Activated T-helper 2 cell treated with anti-CD3 and anti-CD28 coated beads, Interferon-gamma antibody, Interleukin-2, Interleukin-4, amounts not matched to agents 10 μg/mL and 5 μg/mL and 100 μg/mL, durations not matched to agents 14 hours and 24 hours and 36 hours (primary cell): ENCODE measurements at places on chromosomes 5 and 9.

DNA sequence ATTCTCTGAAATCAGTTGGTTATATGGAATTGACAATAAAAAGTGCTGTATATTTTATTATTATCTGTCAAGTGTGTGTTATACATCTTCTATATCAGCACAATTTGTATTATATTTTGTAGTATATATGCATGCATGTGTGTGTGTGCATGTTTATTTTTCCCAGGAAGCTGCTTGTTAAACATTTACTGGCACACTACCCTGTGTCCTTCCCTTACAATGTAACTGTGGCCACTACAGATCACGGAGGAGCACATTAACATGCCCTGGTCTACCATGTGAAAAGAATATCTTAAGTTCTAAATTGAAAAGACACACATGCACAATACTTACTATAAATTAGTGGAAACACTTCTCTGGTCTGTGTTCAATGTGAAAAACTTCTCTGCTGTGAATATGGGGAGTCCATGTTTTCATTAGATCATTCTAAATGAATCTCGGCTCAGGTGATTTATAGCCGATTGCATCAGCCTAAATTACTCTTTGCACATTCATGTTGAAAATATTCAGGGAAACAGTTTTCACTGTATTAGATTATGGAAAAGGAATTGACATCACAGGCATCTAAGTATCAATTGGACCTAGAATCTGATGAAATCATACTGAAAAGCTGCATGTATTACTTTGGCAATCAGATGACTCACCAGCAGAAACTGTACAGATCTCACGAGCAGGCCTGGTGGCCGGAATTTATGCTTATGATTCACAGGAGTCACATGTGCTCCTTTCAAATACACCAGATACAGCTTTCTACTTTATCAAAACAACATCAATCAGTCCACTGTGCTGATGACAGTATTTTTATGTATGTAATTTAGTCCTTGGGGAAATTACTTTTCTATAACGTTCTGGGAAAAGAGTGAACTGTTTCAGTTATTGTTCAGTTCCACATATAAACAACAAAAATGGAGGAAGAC is 39.4 kb downstream of the LURAP1L start:
- H3K27me3 ChIP-seq = no peaks in the 10 kb centered on the region
- H3K4me1 ChIP-seq = no peaks in the 10 kb centered on the region
- no peak overlapping the region for H3K4me3 ChIP-seq
- no peaks in the 10 kb centered on the region for H3K36me3 ChIP-seq

- no peaks in the 10 kb centered on the region for H3K36me3 ChIP-seq
- H3K4me3 ChIP-seq = no peak overlapping the region
- H3K4me1 ChIP-seq = no peaks in the 10 kb centered on the region
- no peaks in the 10 kb centered on the region for H3K27me3 ChIP-seq
Measured at GRCh38 chr5:13860146-13860545, 84.3 kb downstream of the DNAH5 start.

GRCh38 chr9:81430727-81431126 is 258.6 kb downstream of the TLE1 start:
- H3K27ac ChIP-seq = no peak overlapping the region
- H3K4me1 ChIP-seq = no peaks in the 10 kb centered on the region
- no peak overlapping the region for H3K4me3 ChIP-seq
- H3K36me3 ChIP-seq = no peaks in the 10 kb centered on the region
- no peaks in the 10 kb centered on the region for H3K27me3 ChIP-seq

GRCh38 chr5:60811105-60811504 is 33.0 kb downstream of the ELOVL7 start:
- H3K36me3 ChIP-seq = no peaks in the 10 kb centered on the region
- DNase-seq = no peak
- H3K4me1 ChIP-seq = peaks cover 4% of the 10 kb centered on the region
- H3K27me3 ChIP-seq = peaks cover 16% of the 10 kb centered on the region
- no peak overlapping the region for H3K4me3 ChIP-seq

DNA sequence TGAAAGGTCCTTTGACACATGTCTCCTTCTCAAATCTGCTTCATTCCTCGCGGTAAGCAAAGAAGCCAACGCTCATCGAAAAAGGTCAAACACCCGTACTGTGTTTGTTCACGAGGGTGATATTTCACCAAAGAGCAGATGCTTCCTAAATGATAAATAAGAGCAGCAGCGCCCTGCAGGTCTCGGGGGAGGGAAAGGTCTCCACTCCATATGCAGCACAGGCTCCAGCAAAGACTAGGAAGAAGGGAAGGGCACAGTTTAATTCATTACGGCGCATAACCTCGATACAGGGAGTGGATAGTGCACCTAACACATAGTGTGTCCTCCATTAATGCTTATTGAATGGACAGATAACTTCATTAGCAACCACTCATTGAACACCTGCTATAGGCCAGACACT is 593.3 kb downstream of the CDK5RAP2 start:
- no peaks in the 10 kb centered on the region for H3K4me1 ChIP-seq
- H3K4me3 ChIP-seq = no peak overlapping the region
- DNase-seq = no peak
- H3K36me3 ChIP-seq = no peaks in the 10 kb centered on the region
- no peak overlapping the region for H3K27ac ChIP-seq

DNA sequence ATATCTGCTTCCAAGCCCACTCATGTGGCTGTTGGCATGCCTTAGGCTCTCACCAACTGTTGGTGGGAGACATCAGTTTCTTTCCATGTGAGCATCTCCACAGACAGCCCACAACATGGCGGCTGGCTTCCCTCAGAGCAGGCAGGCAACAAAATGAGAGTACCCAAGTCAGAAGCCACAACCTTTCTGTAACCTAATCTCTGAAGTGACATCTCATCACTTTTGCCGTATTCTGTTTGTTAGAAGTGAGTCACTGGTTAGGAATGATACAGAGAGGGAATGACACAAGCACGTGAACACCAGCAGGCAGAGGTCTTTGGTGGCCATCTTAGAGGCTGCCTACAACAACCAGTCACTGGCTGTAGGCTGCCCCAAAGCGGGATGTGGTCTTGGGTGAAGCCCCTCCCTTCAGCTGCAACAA is 88.6 kb upstream of the RASGRF2 start:
- H3K27me3 ChIP-seq = no peaks in the 10 kb centered on the region
- H3K4me3 ChIP-seq = no peak overlapping the region
- peak overlapping the region; percentile 89 for H3K27ac ChIP-seq
- DNase-seq = no peak
- peaks cover 35% of the 10 kb centered on the region for H3K4me1 ChIP-seq

- H3K36me3 ChIP-seq = no peaks in the 10 kb centered on the region
- DNase-seq = no peak
- H3K4me1 ChIP-seq = no peaks in the 10 kb centered on the region
- no peak overlapping the region for H3K27ac ChIP-seq
Measured at GRCh38 chr5:2103940-2104339, 221.2 kb upstream of the IRX4 start.

GRCh38 chr9:74117731-74118130 is 379.4 kb upstream of the RORB start:
- no peaks in the 10 kb centered on the region for H3K27me3 ChIP-seq
- no peak overlapping the region for H3K4me3 ChIP-seq
- H3K4me1 ChIP-seq = peaks cover 17% of the 10 kb centered on the region
- DNase-seq = no peak
- no peak overlapping the region for H3K27ac ChIP-seq
- H3K36me3 ChIP-seq = peaks cover 3% of the 10 kb centered on the region

- DNase-seq = no peak
- no peak within 1 kb of the TSS for H3K27ac ChIP-seq
- H3K4me3 ChIP-seq = no peak within 1 kb of the TSS
- peaks cover 12% of the 10 kb centered on the region for H3K4me1 ChIP-seq
- no peaks in the 10 kb centered on the region for H3K27me3 ChIP-seq
Measured at GRCh38 chr9:113463418-113464285, at the start of gene RGS3. TSS of gene RGS3 (plus strand) at chr9:113463727. CDS start at chr9:113463803, 76 bp downstream.

- no peak for DNase-seq
- H3K27ac ChIP-seq = no peak overlapping the region
- H3K27me3 ChIP-seq = no peaks in the 10 kb centered on the region
- H3K4me3 ChIP-seq = no peak overlapping the region
- H3K4me1 ChIP-seq = peaks cover 1% of the 10 kb centered on the region
Measured at GRCh38 chr9:96512240-96512639, 62.3 kb downstream of the HABP4 start.

GRCh38 chr9:85723215-85723614 is 18.5 kb downstream of the AGTPBP1 start:
- no peak overlapping the region for H3K4me3 ChIP-seq
- no peak overlapping the region for H3K27ac ChIP-seq
- peaks cover 34% of the 10 kb centered on the region for H3K36me3 ChIP-seq
- no peaks in the 10 kb centered on the region for H3K27me3 ChIP-seq
- peak; percentile 43 for DNase-seq

- H3K36me3 ChIP-seq = no peaks in the 10 kb centered on the region
- peaks cover 43% of the 10 kb centered on the region for H3K27me3 ChIP-seq
- DNase-seq = no peak
- H3K4me1 ChIP-seq = peaks cover 25% of the 10 kb centered on the region
- no peak overlapping the region for H3K4me3 ChIP-seq
Measured at GRCh38 chr9:4293293-4293941, 6.5 kb downstream of the GLIS3 start.

- H3K36me3 ChIP-seq = no peaks in the 10 kb centered on the region
- H3K4me3 ChIP-seq = no peak overlapping the region
- no peak overlapping the region for H3K27ac ChIP-seq
- DNase-seq = no peak
- H3K4me1 ChIP-seq = no peaks in the 10 kb centered on the region
Measured at GRCh38 chr9:8651846-8652215, 852.3 kb upstream of the DMAC1 start.

DNA sequence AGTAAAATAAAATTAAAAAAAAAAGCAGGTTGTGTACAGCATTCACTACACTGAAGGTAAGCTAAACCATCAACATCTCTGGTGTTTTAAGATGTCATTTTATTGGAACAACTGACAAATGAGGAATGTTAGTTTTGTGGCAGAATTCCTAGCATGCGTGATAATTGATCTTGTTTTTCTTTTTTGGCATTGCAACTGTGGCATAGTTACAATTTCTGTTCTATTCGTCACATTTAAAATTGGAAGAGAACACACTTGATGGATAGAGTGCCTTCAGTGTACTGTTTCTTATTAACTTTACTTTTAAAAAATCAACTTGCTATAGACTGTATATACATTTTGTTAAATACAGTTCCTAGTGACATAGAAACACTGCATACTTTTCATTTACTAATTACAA is 43.6 kb upstream of the TNFSF15 start:
- no peaks in the 10 kb centered on the region for H3K36me3 ChIP-seq
- peaks cover 19% of the 10 kb centered on the region for H3K4me1 ChIP-seq
- H3K27ac ChIP-seq = no peak overlapping the region
- peaks cover 10% of the 10 kb centered on the region for H3K27me3 ChIP-seq
- no peak overlapping the region for H3K4me3 ChIP-seq
- DNase-seq = no peak

DNA sequence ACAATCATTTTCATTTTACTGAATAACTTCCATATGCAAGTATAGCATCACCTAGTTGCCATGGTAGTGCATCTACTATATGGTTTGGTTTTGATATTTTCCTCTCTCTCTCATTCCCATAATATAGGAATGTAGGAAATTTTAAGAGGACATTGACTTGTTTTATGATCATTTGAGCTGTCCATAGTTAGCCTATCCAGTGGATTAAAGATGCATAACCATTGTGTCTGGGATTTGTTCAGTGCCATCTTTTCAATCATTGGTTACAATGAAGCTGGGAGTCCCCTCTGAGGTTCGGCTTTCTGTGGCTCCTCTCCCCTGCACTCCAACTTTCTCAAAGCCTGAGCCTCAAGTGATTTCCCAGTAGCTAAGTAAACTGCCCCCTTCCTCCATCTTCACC is 458.5 kb downstream of the RAB3C start:
- DNase-seq = no peak
- H3K27me3 ChIP-seq = no peaks in the 10 kb centered on the region
- peak overlapping the region; percentile 87 for H3K27ac ChIP-seq
- peaks cover 35% of the 10 kb centered on the region for H3K4me1 ChIP-seq
- H3K36me3 ChIP-seq = peaks cover 26% of the 10 kb centered on the region

DNA sequence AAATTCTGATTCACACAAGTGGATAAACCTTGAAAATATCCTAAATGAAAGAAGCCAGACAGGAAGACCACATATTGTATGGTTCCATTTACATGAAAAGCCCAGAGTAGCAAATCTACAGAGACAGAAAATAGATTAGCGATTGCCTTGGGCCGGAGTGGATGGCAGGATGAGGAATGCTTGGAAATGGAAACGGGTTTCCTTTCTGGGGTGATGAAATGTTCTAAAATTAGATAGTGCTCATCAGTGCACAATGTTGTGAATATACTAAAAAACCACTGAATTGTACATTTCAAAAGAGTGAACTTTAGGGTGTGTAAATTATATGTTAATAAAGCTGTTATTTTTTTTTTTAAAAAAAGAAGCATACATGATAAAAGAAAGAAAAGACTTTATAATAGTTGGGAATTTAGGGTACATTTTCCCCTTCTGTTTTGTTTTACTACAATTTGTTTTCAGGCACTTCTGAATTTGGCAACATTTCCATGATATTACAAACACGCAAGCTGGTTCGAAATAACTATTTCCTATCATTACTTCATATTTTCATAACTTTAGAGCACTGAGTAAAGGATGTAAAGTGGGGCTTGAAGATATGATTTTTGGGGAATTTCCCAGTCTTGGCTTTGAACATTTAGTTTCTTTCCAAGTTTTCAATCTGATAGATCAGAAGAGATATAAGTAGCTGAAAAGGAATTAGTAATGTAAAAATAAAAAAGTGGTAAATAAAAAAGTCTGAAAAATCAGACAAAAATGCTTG is 23.9 kb downstream of the SLC35A4 start:
- H3K27ac ChIP-seq = no peak overlapping the region
- H3K27me3 ChIP-seq = peaks cover 7% of the 10 kb centered on the region
- no peak overlapping the region for H3K4me3 ChIP-seq
- H3K36me3 ChIP-seq = no peaks in the 10 kb centered on the region
- no peak for DNase-seq
- no peaks in the 10 kb centered on the region for H3K4me1 ChIP-seq

DNA sequence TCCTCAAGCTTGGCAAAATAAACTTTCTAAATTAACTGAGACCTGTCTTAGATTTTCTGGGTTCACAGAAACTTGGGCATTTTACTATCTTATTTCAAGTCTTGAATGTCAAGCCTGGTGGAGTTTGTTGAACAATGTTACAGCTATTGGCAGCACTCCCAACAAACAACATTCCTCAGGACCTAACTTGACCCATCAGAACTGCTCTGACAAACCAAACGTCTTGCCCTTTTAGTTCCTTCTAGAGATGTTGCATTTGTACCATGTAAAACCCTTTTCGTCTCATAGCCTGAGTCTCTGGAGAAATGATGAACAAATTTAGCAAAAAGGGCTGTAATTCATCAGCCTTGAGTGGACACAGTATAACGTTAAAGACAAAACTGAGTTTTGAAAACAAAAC is 51.1 kb downstream of the GNA14 start:
- H3K36me3 ChIP-seq = no peaks in the 10 kb centered on the region
- no peak overlapping the region for H3K27ac ChIP-seq
- H3K4me3 ChIP-seq = no peak overlapping the region
- peaks cover 4% of the 10 kb centered on the region for H3K27me3 ChIP-seq

- DNase-seq = no peak
- no peak overlapping the region for H3K4me3 ChIP-seq
- no peak overlapping the region for H3K27ac ChIP-seq
Measured at GRCh38 chr5:168790671-168791250, 211.6 kb upstream of the PANK3 start.
